ENCODE measurements at places on chromosomes 5 and 9.

GRCh38 chr9:93090091-93090655 lies 5.8 kb upstream of the CARD19 start:
- DNase-seq = no peak

GRCh38 chr9:126661521-126662251 lies 48.0 kb downstream of the LMX1B start:
- no peak for DNase-seq

- DNase-seq = no peak
These were observed 75.6 kb upstream of the PRSS3 start for GRCh38 chr9:33719581-33720374.

- no peak for DNase-seq
These were observed 73.8 kb downstream of the MRPL36 start for GRCh38 chr5:1725641-1726468.

GRCh38 chr5:140311011-140311467 lies 8.1 kb upstream of the PFDN1 start:
- no peak for DNase-seq

DNA sequence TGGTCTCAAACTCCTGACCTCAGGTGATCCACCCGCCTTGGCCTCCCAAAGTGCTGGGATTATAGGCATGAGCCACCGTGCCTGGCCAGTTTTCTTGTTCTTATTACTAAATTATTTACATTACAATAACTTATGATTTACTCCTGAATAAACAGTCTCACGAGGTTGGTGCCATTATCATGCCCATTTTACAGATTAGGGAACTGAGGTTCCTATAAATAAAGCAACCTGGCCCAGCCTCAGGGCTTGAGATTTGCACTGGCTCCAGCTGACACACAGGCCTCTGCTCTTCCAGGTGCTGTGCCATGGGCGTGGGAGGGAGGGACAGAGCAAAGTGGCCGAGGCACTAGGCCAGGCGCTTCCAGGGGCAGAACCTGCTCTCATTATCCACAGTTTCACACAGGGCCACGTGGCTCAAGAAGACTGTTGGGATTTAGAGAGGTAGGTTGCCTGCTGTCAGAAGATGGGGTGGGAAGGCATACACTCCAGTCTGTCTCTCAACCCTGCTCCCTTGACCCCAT lies 2.3 kb downstream of the PLPP7 start:
- DNase-seq = no peak

- DNase-seq = no peak
These were observed 89.8 kb downstream of the ZNF354C start for GRCh38 chr5:179150011-179150410.

DNA sequence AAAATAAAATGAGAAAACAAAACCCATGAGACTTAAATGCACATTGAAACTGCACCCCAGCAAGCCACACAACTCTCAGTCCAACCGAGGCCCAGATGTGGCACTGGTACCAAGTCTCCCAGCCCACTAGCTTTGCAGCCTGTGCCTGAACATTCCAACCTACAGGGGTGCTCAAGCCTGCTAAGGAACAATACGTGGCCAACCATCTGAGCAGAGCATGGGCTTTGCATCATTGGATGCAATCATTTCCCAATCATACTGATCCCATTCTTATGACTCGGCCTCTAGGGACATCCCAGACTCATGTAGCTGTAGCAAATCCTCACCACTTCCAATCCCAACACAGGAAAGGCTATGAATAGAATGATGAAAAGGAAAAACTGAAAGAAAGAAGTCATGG lies 297.2 kb downstream of the SPOCK1 start:
- DNase-seq = peak; percentile 65

- no peak for DNase-seq
These were observed 38.1 kb downstream of the ADAMTS2 start for GRCh38 chr5:179307013-179307800.

DNA sequence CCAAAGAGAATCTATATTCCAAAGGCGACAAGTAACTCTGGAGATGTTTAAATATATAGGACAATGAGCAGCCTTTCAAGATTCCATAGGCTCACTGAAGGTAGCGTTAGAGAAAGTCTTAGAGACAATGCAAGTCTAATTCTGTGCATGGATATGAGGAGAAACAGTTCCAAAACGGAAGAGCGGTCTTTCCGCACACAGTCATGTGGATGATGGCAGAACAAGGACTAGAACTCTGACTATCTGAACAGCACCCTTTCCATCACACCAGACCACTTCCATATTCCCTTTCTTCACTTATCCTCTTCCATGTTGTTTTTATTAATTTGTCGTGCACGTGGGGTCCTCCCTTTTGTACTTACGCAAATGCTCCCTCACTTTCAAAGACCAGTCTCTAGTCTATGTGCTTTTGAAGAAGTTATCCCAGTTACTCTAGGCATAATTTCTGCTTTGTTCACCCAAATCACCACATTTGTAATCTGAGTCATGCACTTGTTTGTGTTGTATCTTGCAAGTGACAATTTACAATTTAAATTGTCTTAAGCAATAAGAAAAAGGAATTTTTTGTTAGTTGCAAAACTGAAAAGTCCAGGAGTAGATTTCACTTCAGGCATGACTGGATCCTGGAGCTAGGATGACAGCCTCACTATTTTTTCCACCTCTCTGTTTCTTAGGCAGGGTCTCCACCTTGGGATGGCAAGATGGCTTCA lies 116.0 kb upstream of the ADRA1B start:
- no peak for DNase-seq

- DNase-seq = no peak
These were observed 59.1 kb downstream of the BOD1 start for GRCh38 chr5:173557123-173557903.

GRCh38 chr5:23977365-23977764 lies 470.0 kb downstream of the PRDM9 start:
- no peak for DNase-seq

- no peak for DNase-seq
These were observed 5.1 kb downstream of the PITX1 start for GRCh38 chr5:135028791-135029476.

DNA sequence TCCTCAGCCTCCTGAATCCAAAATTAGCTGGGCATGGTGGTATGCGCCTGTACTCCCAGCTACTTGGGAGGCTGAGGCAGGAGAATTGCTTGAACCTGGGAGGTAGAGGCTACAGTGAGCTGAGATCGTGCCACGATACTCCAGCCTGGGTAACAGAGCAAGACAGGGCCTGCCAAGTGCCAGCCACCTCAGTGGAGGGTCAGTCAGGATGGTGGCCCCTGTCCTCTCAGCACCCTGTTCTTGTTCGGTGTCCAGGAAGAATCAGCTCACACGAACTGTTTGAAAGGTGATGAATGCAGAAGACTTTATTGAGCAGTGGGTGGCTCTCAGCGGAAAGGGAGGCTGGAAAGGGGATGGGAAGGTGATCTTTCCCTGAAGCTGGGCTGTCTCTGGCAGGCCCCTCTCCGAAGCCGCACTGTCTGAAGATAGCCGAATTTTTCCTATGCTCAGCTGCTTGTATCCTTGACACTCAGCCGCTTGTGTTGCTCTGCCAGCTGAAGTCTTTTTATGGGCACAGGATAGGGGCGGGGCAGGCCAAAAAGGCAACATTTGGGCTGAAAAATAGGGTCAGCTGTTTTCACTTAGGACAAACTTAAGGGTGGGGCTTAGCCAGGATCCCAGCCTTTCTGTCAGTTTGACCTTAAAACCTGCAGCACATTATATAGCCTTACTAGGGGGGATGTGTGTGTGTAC lies 50.9 kb downstream of the UBE2R2 start:
- DNase-seq = no peak

DNA sequence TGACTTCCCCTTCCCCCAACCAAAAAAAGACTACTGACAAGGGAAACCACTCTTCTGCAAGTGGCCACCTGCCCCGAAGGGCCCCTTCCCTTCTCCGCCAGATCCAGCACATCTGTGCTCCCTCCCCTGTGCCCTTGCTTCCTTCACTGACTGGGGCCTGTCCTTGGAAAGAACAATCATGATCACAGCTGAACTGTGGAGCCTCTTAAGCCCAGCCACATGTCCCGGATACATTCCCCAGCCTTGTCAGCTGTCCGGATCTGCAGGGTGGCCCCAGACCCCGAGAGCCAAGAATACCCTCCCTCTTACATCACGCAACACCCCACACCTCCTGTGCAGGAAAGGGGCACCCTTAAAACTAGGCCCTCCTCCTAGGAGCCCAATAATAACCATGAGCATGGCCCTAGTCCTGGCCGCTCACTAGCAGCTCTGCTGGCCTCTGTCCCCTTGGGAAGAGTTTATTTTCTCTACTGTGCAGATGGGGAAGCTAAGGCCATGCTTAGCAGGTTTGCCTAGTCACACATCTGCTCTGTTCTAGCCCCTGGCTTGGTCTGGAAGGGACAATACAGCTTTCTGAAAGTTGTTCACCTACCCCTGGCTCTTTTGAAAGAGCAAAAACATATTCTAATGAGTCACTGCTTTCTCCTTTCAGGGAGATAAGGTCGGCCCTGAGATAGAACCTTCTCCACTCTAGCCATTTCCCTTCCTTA lies 3.8 kb downstream of the SPRY4 start:
- no peak for DNase-seq

DNA sequence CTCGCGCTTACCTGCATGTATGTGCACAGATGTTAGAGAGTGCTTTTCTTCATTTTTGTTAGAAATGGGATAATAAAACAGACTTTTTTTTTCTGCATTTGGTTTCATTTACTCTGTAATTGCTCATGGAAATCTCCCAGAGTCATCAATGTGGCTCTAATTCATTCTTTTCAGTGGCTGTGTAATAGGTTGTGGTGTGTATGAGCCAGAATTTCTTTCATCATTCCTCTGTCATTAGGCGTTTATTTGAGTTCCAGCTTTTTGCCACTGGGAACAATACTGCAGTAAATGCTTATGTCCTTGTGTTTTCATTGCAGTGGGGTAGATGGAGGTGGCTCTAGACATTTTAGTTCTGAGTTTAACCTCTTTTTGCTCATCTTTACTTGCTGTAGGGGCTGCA lies 118.9 kb downstream of the NXNL2 start:
- DNase-seq = no peak

DNA sequence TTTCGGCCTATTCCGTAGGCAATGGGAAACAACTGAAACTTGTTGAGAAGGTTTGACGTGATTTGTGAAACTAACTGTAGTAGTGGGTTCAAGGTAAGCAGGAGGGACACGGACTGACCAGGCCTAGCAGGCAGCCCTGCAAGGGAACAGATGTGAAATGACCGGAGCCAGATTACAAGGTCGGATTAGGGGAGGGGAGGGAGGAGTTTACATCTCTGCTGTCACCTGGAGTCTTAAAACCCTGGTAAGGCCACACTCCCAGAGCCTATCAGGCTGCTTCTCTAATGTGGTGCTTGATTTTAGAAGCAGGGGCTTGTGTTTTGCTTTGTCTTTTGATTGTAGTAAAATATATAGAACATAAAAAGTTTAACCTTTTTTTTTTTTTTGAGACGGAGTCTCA lies 3.5 kb upstream of the SPTAN1 start:
- DNase-seq = no peak

DNA sequence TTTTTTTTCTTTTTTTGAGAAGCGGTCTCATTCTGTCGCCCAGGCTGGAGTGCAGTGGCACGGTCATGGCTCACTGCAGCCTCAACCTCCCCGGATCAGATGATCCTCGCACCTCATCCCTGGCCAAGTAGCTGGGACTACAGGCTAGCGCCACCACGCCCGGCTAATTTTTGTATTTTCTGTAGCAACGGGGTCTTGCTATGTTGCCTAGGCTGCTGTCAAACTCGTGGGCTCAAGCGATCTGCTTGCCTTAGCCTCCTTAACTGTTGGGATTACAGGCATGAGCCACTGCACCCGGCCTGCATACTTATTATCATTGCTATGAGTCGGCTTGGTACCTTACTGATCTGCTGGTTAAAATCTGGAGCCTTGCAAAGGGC lies 790 bp upstream of the IARS1 start:
- no peak for DNase-seq

DNA sequence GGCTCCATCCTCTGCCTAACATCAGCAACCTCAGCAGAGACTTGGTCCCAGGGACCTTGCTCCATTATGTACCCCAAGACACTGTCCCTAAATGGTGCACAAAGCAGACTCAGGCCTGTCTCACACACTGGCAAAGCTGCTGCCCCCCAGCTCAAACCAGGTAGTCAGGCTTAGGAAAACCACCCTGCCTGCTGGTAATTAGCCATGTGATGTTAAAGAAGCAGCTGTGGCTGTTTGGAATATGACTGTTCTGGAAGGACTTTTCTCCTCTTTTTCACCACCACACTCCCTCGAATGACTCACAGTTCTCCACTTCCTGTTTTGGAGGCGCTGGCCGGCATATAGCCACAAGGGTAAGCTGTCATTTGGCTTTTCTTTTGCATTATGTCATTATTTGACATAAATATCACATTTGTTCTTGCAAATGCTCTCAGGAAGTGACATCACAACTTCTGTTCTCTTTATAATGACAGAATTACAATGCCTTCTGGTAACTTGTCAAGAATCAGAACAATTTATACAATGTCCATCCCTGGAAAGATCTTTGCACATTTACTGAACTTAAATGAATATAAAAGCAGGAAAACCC lies 113.9 kb downstream of the SUSD1 start:
- DNase-seq = no peak

GRCh38 chr5:77635067-77635916 lies 3.2 kb downstream of the OTP start:
- no peak for DNase-seq

DNA sequence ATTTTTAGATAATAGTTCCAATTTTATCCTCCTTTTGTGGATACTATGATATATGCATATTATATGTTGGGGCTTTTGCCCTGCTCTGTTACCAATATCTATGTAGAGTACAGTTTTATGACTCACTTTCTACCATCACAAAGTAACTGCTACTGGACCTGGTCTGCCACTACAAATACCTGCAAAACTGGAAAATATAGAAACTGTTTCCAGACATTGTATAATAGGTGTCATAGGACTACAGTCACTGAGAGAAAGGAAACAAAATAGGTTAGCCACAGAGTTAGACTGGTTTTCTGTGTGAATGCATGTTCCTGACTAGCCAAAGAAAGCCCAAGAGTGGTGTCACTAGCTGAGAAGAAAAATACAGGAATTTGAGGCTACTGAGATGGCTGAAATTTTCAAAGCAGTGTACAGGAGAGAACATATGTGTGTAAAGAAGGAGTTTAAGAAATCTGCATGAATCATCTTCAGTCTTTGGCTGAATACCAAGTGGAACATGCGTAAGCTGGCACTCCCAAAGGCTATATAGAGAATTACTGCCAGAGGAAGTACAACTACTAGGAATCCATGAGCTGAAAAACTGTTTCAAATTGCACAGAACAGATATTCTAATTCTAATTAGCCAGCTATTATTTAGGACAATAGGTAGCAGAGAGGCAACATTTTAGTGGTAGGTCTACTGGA lies 29.0 kb upstream of the FAM174A start:
- DNase-seq = no peak

DNA sequence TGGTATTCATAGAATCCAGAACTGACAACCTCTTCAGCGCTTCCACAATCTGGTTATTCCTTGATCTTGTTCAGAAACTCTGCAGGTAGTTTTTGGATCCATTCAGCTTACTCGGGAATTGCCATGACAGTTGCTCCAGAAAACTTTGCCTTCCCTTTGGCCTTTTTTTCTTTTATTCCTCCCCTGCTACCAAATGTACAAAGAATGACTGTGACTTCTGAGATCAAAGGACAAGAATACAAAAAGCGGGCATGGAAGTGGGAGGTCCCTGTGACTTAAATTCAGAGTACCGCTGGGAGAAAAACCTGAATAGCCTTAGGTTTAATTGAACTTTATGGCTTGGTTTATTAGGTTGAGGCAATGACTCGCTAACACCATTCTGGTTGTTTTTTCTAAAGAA lies 59.5 kb downstream of the ADGRV1 start:
- no peak for DNase-seq

- no peak for DNase-seq
These were observed 17.3 kb downstream of the CHD1 start for GRCh38 chr5:98911280-98912040.

- DNase-seq = no peak
These were observed 96.4 kb downstream of the DIRAS2 start for GRCh38 chr9:90546200-90546599.

GRCh38 chr5:116573279-116573701 lies 1.3 kb downstream of the SEMA6A start:
- DNase-seq = no peak

All from GOT3 (cell line).